ENCODE measurements at places on chromosomes 1 and 21.

DNA sequence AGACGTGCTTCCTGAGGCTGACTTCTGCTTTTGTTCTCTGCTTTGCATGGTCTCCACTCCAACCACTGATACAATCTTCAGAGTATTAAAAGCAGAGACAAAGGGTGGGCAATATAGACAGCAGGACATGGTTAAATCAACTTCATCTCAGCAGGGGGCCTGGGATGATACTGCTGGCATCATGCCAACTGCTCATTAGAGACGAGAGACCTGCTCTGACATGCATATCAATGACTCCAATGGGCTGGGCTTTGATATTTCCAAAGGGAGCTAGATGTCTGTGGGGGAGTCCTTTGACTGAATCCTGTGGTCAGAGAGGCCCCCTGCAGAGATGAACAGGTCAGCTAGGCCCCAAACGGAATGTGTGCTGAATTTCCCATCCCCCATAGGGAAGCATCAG lies 106.6 kb downstream of the ACTL8 start:
- peak; percentile 31 for DNase-seq

- no peak for DNase-seq
Measured at GRCh38 chr1:224760163-224760562, 144.0 kb downstream of the CNIH3 start.

- DNase-seq, result no peak
Measured at GRCh38 chr1:181134543-181135436, 46.3 kb downstream of the IER5 start.

DNA sequence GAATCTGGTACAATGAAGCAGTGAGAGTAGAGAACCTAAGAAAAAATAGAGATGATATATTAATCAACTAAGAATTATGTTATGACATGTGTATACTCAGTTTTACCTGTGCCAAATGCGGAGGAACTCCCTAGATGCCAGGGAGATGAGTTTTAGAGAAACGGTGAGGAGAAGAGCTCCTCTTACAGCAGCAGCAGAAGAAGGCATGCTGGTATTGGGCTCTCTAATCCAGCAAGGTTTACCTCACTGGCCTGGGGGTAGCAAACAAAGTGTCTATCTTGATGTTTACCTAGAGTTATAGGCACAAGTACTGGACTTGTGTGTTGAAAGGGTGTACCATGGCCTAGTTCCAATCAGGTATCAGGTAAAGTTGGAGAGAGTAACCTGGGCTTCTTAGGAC lies 28.9 kb upstream of the DEPDC1 start:
- DNase-seq, result no peak

DNA sequence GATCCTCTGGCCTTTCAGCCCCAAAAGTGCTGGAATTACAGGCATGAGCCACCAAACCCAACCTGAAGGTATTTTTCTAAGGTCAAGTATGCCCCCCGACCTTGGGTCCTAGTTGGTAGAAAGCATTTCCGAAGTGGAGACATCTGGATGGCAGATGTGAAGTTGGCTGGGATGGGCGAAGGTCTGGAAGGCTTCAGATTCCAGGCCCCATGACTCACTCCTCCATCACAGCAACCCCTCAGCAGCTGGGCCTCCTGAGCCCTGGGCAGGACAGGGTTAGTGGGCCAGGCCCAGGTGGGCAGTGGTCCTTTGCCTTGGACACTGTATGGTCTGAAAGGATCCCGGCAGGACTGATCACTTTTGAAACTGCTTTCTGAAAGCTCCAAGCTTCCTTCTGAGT lies 23.3 kb downstream of the NAV1 start:
- DNase-seq, result no peak

- no peak for DNase-seq
Measured at GRCh38 chr21:15841856-15842564, 112.2 kb downstream of the USP25 start.

- DNase-seq, result peak; percentile 94
Measured at GRCh38 chr1:223845810-223846682, at the start of gene TP53BP2. TSS of gene TP53BP2 (minus strand) at chr1:223845947. CDS start at chr1:223845680, 267 bp downstream.

DNA sequence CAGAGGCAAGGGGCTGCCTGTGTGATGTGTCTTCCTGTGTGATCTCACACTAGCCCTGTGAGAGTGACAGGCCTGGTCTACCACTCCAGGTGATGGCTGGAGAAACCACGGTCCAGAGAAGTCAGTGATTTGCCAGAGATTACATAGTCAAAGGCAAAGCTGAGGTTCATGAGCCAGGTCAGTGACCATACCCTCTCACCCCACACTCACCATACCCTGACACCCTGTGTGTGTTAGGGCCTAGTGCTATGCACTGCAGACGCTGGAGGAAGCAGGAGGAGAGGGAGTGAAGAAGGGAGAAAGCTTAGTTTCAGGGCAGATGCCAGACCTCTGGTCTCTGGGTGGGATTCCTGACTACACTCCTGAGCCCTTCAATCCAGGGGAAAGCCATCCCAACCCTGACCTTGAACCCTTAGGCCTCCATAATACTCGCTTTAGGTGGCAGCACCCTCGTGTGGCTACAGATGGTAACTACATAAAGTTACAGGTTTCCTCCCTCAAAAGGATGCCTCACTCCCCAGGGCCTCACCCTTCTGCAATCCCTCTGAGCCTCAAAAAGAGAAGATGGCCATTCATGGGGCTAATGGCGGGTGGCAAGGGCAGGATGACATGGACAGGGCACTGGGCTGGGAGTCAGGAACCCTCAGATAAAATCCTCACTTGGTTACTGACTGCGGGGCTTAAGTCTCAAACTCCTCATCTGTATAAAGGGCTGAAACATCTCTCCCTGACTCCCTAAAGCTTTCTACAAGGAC lies 20.8 kb upstream of the SDC3 start:
- peak; percentile 77 for DNase-seq

Measured in mesendoderm (in vitro differentiated cells).